ENCODE measurements at places on chromosomes 2 and 18.
A peak's percentile ranks its signal among the peaks of the same experiment; 100 is the strongest.

GRCh38 chr2:197673606-197674005, 1.8 kb downstream of the RFTN2 start:
- DNase-seq, result no peak

DNA sequence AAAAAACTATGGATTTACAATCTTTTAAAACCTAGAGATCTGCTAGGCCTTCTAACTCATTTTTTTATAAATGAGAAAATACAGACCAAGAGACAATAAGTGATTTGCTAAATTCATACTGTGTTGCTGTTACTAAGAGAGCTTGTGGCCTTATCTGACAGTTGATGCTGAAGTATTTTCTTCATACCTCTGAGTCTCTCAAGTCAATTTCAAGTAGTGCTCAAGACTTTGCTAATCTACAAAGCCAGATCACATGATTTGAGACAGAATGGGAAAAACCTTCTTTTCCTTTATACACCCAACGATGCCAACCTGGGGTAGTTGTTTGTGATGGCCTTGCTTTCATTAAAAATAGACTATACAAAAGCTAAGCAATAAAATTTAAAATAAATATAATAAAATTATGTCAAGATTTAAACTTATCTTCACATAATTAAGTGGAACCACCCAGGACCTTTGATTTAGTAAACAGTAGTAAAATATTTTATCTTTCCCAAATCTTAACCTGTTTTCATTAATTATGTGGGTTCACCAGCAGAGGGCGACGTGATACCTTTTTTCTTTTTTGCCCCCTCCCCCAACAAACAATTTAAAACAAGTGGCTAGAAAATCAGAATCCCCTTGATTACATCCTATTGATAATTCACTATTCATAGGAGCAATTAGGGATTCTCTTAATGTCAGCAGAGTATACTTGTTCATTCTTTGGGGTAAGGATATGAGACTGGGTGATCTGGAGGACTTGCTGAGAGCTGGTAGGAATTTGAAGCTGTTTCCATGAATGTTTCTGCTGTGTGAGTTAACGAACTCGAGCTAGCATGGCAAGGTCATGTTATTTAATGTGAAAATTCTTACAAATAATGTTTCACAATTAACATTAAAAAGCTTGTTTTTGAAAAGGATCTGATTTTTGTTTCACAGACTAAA, 49.6 kb upstream of the SLC5A7 start:
- peak; percentile 9 for DNase-seq

- no peak for DNase-seq
Measured at GRCh38 chr18:63159590-63159989, 160.0 kb downstream of the BCL2 start.

DNA sequence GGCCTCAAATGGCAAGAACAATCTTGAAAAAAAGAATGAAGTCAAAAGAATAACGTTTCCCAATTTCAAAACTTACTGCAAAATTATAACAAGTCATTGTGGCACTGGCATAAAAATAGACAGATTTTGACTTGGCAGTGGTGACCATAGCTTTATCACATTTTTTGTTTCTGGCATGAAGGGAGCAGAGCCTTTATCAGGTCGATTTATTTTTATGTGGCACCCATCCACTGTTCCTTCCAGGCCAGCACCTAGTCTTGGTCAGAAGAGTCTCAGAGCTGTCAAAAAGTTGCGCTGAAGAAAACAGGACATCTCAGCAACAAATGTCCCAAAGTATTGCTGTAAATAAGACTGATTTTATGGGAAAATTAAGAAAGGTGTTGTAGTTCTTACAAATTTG, 92.4 kb downstream of the TRABD2A start:
- DNase-seq, result no peak

- DNase-seq, result no peak
Measured at GRCh38 chr2:96656540-96656939, 14.0 kb downstream of the FER1L5 start.

DNA sequence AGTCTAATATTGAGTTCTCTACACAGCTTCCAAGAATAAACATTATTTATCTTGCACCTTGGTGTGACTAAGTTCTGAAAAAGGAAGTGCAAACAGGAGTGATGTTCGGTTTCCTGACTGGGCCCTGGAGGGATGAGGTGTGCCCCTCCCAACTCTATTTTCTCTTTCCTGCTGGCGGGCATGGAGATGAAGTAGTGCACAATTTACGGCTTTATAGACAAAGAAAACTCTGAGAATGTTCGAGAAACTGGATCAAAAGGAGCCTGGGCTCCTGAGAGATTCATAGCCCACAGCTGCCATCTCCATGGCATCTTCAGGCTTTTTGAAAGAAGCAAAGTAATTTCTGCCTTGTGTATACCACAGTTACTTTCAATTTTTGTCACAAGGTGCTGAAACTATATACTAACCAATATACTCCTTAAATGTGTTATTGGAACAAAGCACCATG, 22.3 kb downstream of the LRATD1 start:
- DNase-seq, result no peak

GRCh38 chr2:2466534-2466933, 135.5 kb upstream of the MYT1L start:
- DNase-seq, result no peak

GRCh38 chr2:25822190-25823117, 55.8 kb downstream of the ASXL2 start:
- peak; percentile 29 for DNase-seq

DNA sequence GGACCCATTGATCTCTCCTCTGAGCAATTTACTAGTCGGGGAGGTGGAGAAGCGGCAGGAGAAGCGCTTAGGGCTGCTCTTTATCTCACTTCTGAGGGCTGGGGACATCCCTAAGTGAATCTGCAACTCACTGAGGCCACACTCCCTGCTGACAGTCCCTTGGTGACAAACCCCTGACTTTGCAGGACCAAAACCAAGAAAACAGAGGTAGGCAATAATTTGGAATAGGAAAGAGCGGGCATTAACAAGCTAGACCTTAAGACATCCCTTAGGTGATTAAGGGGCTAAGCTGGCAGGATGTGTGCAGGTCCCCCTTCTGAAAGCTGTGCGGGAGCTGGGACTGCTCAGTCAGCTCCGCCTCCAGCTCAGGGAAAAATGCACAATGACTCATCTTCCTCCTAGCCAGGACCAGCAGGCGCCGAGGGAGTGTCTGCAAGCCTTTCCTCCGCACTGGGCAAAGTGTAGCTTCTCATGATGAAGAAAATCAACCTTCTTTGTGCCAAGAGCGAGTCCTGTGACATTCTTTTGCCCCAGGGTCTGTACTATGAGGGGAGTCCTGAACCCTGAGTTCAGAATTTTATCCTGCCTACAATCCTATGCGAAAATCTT, 63.3 kb downstream of the BOD1L2 start:
- no peak for DNase-seq

GRCh38 chr2:101278925-101279324, 26.2 kb downstream of the CNOT11 start:
- DNase-seq, result no peak

DNA sequence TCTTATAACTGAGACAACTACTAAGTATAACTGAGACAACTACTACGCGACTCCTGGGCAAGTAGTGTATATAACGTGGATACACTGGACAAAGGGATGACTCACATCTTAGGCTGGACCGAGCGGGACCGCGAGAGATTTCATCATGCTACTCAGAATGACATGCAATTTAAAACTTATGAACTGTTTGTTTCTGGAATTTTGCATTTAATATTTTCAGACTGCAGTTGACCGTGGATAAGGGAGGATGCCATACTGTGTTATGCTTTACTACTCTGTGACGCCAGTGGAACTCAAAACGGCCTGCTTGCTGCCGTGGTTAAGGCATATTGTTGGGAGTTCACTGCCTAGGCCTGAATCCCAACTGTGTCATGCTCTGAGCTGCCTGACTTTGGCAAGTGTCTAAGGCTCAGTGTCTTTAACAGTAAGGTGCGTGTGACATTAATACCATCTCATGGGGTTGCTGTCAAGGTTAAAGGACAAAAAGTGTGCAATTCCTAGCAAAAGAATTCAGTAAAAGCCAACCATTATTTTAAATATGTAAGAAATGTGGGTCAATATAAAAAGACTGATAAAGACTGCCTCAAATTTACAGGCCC, 64.6 kb downstream of the BMP10 start:
- no peak for DNase-seq

- DNase-seq, result peak; percentile 42
Measured at GRCh38 chr2:26018184-26019055, 15.5 kb upstream of the RAB10 start.

- no peak for DNase-seq
Measured at GRCh38 chr18:78582898-78583738, 396.5 kb upstream of the SALL3 start.

DNA sequence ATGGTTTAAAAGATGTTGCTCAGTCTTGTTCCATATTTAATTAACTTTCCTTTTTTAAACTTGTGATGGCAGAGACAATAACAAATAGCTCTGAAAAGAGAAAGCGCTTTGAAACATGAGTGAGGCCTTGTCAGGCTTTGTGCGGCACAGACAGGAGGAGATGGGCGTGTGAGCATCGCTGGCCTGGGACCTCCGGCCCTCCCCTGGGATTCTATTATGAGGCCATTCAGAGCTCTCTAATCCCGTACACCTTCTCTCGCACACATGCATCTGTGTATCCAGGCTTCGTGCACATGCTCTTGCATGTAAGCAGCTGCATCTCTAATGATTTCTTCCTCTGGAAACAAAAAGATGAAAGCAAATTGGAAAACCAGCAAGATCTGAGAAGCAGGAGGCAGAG, 313.7 kb downstream of the ZNF521 start:
- DNase-seq, result no peak

GRCh38 chr18:3088449-3088848, 75.5 kb upstream of the LPIN2 start:
- no peak for DNase-seq

DNA sequence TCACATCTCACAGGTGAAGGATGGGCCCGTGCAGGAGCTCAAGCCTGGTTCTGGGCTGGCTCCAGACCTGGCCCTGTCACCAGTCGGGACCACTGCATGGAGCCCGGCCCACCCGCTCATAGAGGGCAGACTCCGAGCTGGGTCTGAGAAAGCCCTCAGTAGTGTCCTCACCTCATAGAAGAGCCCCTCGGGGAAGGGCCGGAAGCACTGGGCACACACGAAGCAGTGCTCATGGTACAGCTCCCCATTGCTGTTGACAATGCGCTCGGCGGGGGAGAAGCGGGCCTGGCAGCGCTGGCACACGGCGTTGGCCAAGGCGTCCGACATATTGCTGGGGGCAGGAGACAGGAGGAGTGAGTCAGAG, 11.3 kb downstream of the GPR17 start:
- no peak for DNase-seq

GRCh38 chr2:30790879-30791278, 16.4 kb downstream of the CAPN13 start:
- DNase-seq, result no peak

DNA sequence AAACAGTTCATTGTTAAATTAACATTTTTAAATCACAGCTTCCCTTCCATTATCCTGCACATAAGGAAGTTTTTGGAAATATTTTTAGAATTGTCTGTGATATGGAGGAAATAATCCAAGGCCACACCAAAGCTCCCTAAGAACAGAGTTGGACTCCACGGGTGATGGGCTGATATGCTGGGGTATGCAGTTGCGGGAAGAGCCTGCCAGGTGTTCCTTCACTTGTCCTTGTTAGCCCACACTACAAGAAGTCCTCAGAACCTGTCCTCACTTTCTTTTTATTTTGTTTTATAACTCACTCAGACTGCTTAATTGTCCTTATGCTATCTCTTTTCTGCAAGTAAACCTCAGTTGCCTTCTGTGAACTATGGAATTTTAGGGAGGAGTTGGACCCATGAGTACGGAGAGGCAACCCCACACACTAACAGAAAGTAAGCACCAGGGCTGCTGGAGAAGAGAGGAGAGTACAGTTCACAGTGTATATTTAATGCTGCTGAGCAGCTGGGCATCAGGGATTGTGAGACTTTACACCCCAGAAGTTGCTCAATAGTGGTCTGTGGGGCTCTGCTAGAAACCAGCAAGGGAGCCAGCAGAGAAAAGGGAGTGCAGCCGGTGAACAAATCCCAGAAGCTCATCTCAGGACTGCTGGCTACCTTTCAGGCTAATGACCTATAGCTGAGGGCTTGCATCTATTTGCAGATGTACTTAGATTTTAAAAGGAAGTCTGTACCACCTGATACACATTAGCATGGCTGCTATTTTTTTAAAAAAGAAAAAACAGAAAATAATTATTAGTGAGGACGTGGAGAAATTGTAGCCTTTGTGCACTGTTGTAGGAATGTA, 280.1 kb upstream of the STON1 start:
- no peak for DNase-seq

DNA sequence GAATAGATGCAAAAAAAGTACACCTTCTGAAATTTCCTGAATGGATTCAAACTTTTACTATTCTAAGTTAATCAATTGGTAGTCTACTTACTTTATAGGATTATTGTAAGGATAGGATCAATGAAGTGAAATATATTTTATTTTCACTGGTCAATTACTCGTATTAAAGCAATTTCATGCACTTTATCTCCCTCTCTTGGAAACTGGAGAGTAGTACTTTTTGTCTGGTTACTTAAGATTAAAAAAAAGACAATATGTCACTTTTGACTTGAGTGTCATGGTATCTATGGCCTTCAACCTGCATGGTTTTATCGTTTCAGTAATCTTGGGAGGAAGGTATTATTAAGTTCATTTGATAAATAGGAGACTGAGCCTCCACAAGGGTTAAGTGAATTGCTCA, 1.0 kb upstream of the KYNU start:
- no peak for DNase-seq
